T-cell (primary cell): ENCODE measurements at places on chromosomes 11 and 22.

DNA sequence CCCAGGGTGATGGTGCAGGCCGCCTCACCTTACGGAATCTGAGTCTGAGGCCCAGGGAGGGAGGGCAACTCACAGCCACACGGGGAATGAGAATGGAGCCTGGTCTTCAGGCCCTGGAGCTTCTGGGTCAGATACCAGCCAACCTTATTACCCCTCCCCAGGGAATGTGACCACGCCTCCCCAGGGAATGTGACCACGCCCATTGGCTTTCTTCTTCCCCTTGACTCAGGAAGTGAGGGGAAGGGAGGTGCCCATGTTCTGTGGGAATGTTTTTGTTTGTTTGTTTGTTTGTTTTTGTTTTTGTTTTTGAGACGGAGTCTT is 57.5 kb upstream of the RBFOX2 start:
- no peak for DNase-seq

GRCh38 chr11:78883506-78883905 is 308.8 kb upstream of the NARS2 start:
- DNase-seq, result no peak

DNA sequence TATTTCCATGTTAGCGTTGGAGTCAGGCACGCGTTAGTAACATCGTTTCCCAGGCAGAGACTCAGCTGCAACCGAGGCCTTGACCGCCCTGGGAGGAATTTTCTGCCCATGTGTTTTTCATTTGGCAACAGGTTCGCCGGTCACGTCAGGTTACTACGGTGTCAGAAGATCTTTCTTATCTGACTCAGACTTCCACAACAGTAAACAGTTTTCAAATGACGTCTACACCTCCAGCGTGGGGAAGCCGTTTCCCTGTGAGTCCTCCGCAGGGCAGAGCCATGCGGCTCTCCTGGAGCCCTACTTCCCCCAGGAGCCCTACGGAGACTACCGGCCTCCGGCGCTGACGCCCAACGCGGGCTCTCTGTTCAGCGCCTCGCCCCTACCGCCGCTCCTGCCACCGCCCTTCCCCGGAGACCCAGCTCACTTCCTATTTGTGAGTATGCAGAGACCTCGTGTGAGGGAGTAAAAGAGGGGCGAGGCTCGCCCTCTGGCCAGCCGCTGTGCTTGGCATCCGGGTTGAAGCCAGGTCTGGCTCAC is 14.3 kb upstream of the POU2AF3 start:
- no peak for DNase-seq

- DNase-seq, result no peak
Measured at GRCh38 chr11:58905721-58906547, 33.4 kb upstream of the GLYATL1 start.

DNA sequence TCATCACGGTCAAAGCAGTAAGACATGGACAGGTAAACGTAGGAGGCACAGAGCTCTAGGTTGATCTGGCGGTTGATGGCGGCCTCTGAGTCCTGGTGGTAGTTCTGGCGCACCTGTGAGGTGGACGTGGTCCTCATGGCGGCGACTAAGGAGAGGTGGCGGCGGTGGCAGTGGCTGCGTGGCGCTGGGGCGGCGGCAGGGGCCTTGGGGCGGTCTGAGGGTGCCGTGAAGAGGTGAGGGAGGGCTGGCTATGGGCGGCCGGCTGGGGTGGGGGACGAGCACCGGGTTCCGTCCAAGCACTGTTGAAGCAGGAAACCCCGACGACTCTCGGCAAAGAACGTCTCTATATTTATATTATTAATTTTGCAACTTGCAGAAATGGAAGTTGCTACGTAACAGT is 85.6 kb downstream of the RSF1 start:
- no peak for DNase-seq

- DNase-seq, result no peak
Measured at GRCh38 chr11:94926271-94926625, 47.1 kb downstream of the CWC15 start.
